ENCODE measurements at places on chromosomes 4 and X.

DNA sequence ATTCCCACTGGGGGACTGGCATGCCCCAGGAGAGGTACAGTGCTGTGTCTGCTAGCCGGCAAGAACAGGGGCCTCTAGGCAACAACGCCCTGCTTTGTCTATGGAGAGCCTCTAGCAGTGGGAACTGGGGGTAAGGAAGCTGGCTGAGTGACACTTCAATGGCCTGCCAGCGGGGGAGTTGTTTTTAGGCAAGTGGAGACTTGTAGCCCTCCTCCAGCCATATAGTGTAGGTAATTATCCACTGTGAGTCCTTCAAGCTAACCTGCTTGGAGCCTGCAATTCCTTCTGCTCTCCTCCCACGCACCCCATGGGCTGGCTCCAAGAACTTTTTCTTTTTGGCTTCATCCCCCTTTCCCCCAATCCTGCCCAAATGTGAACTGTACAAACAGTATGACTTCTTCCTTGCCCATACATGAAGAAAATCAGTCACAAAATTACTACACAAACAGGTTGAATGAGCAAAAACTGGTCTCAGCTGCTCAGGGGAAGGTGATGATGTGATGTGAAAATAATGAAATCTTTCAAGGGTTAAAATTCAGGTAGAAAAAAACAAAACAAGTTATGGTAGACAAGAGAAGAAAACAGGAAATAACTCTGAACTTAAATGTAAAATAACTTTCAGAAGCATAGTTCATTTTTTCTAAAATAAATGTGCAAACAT is 33.1 kb downstream of the LEF1 start:
- no peak for DNase-seq

GRCh38 chr4:84826681-84827080 is 139.8 kb downstream of the WDFY3 start:
- DNase-seq, result peak; percentile 54

- no peak for DNase-seq
Observed at GRCh38 chr4:10666616-10667015, 18.0 kb downstream of the CLNK start.

DNA sequence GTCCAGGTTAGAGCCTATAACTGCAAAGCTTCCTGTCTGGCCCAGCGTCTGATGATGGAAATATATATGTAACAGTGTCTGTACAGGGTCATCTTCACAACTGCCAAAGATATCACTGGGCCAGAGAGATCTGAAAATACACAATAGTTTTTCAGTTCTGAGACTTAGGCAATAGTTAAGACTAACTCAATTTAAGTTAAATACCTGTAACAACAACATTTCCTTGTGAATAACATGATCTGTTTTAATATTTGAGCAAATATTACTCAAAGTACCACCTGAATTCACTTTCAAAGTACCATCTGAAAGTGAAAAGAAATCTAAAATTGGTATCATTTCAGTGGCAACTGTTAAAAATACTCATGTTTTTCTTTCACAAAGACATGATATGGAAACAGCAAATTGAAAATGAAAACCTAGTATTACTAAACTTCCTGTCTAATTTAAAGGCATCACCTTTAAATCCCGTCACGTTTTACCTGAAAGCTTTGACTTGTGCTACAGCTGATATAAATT is 9.6 kb downstream of the ZAR1 start:
- no peak for DNase-seq

GRCh38 chr4:56424697-56425514 is 10.5 kb downstream of the PPAT start:
- peak; percentile 33 for DNase-seq

- no peak for DNase-seq
Observed at GRCh38 chrX:130418740-130419139, 17.0 kb downstream of the RBMX2 start.

GRCh38 chr4:145936997-145937901 is 1.4 kb downstream of the ZNF827 start:
- peak; percentile 81 for DNase-seq

DNA sequence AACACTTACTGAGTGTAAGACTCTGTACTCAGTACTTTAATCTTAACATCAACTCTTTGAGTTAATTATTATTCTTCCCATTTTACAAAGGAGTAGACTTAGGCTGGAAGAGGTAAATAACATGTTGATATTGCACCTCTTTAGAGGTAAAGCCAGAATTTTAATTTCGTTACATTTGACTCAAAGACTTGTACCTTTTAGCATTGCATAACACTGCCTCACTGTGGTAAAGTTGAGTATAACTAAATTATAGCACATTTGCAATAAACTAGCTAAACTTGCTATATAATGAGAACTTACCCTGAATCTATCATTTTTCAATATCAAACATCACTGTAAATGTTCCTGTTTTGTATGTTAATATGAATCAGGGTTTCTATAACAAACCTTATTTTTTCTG is 218.5 kb downstream of the PRR32 start:
- no peak for DNase-seq

- no peak for DNase-seq
Observed at GRCh38 chr4:110265001-110265400, 66.6 kb upstream of the ELOVL6 start.

- peak; percentile 45 for DNase-seq
Observed at GRCh38 chr4:77599378-77599777, 6.2 kb upstream of the CXCL13 start.

All from D341Med (cell line).